NCI-H748 treated with DMSO at 0.1 percent for 48 hours (cell line): ENCODE measurements at places on chromosomes 12 and 14.

DNA sequence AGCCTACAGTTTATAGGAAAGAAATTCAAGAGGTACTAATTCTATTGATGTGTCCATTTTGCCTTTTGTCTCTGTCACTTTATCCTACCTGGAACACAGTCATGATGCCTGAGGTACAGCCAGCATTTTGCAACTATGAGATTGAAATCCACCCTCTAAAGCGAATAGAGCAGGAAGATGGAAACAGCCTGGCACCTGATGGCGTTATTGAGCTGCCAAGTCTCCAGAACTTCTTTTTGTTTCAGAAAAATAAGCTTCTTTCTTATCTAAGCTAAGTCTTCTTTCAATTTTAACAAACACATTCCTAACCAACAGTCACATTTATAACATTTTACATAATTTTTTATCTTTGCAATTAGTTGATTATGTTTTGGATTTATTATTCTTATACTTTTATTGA lies 182.1 kb downstream of the PAWR start:
- no peak for DNase-seq

DNA sequence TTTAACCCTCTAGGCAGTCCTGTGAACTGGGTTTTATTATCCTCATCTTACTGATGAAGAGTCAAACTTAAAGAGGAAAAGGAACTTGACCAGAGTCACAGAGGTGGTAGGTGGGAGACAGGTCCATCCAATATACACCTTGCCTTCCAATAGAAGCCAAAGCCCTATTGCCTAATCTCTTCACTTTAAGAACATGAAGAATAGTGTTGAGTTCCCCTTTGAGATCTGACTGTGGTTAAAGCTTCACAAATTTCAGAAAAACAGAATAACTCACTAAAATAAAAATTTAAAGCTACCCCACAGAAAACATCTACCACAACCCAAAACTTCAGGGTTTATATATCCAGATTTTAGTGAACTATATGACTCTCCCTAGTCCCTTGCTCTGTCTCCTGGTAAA lies 115.4 kb downstream of the ETV6 start:
- DNase-seq, result no peak

- no peak for DNase-seq
Measured at GRCh38 chr14:25358330-25358729, 308.4 kb upstream of the STXBP6 start.

DNA sequence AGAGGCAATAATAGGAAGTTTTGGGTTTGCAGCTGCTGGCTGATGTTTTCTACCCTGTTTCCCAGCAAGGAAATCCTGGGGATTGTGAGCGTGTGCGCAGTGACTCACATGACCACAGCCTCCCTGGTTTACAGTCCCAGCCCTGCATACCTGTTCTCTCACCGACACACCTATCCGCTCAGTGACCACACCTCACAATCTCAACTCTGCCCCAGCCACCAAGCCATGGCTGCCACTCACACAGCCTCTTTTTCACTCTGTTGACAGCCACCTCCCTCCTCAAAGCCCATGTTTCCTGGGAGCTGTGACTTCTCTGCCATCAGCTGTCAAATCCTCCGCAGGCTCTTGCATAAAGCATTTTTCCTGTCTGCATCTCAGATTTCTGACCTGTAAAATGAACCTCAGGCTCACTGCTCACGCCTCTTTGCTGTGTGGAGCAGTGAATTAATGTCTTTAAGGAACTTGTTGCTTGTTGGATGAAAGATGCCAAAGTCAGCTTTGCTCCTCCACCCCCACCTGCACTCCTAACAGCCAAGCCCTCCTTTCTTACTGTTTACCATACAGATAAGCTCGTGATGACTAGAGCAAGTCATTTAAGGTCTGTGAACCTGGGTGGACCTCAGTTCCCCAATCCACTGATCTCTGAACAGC lies 43.5 kb downstream of the B4GALNT3 start:
- DNase-seq, result no peak

- no peak for DNase-seq
Measured at GRCh38 chr12:103965255-103965589, 450 bp upstream of the TDG start.

DNA sequence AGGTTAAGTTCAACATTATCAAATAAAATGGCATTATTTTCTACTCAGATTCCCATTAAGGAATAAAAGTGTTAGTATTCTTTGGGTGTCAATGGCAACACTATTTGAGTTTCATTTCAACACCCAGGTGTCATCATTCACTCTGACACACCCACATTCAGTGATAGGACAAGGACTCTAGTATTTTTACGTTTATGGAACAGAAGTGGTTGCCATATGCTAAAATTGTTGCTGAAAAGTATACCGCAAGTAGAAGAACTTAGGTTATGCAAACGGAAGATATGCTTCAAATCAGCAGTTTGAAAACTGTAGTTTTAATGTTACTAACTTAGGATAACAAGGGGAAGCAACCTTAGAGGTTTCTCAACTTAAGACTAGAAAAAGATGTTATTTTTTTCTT lies 20.0 kb upstream of the SGPP1 start:
- no peak for DNase-seq

DNA sequence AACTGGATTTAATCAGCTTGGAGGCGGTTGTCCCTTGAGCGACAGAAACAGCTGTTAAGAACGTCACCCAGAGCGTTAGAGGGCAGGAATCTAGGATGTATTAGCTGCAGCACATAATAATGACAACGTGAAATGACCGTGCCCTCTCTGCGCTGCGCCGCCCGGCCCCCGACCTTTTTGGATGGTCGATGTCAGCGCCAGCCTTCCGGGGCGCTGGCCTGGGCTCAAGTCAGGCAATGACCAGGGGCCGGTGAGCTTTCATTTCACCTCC lies 427 bp upstream of the TMEM120B start:
- DNase-seq, result no peak

- DNase-seq, result no peak
Measured at GRCh38 chr12:92943482-92944250, 14.6 kb upstream of the EEA1 start.

DNA sequence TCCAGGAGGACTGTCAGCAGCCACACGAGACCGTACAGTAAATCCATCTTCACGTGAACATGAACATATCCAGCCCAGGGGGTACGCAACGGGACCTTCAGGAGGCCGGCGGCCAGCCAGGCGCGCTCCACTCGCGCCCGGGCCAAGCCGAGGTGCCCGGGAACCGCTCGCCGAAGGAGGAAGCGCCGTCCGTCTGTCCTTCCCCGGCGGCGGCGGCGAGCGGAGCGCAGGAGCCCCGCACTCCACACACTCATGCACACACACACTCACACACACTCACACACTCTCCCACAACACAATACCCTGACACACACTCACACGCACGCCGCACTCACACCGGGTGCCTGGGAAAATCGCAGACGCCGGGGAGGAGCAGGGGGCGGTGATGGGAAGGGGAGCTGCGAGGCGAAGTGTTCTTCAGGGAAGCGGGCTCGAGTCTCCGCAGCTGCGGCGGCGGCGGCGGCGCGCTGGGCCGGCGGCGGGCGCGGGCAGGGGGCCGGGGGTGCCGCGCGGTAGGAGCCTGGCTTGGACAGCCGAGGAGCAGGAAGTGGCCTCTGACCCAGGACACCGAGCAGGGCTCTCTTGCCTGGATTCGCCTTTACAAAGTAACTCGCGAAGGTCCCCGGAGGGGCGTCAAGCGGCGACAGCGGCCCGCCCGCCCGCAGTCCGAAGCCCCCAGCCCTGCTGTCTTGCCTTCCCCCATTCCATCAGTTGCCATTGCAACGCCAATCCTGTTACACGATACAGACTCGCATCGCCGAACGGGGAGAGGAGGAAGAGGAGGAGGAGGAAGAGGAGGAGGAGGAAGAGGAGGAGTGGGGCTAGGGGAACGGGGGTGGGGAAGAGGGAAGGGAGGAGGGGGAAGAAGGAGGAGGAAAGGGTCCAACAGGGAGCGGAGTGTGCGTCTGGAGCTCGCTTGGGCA lies 601 bp downstream of the MDGA2 start:
- DNase-seq, result no peak

DNA sequence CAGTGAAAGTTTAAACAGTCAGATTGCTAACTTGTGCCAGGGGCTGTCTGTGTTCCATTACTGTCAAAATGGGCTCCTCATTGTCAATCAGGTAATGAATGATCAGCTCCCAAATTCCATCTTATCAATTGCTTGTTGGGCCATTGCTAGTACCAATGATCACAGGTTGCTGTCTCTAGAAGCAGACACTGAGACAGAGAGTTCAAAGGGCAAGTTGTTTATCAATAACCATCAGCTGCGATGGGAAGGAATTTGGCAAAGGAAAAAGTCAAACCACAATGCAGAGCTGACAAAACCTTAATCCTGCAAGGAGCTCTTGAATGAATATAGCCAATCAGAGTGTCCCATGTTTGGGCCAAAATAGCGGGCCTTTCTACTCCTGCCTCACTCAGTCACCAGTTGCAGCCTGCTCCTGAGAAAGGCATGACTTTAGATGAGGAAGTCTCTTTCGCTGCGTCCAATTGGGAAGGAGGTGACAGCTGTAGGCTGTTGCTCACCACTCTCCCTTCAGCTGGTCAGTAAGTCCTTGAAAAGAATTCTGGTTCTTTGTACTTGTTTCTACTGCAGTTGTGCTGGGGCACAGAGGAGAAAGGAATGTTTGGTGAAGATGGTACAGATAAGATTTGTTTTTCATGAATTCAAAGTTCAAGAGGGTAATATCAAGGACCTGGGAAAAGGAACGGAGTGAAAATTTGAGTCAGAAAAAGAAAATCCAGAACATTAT lies 179.2 kb upstream of the PDE3A start:
- DNase-seq, result no peak

- no peak for DNase-seq
Measured at GRCh38 chr12:75684678-75685616, 173.5 kb upstream of the KRR1 start.

- DNase-seq, result no peak
Measured at GRCh38 chr12:39623919-39624318, 4.3 kb upstream of the ABCD2 start.

GRCh38 chr12:16515666-16516065 lies 90.3 kb downstream of the LMO3 start:
- no peak for DNase-seq

DNA sequence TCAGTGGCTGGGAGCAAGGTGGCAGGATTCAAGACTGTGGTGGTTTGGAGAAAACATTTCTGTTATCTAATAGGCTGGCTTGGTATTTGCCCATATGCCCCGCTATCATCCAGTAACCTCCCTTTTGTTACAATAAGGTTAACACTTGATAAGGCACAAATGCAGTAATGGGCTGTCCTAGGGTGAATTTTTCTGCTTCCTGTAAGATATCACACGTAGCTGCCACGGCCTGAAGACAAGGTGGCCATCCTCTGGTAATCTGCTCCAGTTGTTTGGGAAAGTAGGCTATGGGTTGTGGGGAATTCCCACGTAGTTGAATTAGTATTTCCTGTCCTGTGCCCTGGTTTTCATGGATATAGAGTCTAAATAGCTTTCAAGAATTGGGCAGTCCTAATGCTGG lies 23.1 kb downstream of the ANG start:
- DNase-seq, result no peak

DNA sequence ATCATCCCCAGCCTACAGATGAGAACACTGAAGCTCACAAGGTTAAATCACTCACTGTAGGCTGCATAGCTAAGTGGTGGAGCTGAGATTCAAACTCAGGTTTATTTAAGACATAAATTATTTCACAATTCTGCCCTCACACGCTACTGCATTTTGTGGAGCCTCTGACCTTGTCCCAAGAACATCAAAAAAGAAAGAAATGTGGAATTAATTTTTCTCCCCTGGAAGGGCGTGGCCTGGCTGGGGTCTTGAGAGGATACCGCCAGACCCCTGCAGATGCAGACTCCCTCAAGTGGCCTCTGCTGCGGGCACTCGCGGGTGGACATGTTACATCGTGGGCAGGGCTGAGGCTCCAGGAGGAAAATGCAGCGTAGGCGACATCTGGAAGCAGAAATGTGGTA lies 40.6 kb downstream of the LTBP2 start:
- DNase-seq, result no peak

- DNase-seq, result no peak
Measured at GRCh38 chr14:63487724-63488123, 55.5 kb downstream of the PPP2R5E start.

- DNase-seq, result no peak
Measured at GRCh38 chr14:24900269-24901100, 149.5 kb downstream of the STXBP6 start.

GRCh38 chr14:90559811-90560492 lies 163.1 kb downstream of the CALM1 start:
- DNase-seq, result no peak

DNA sequence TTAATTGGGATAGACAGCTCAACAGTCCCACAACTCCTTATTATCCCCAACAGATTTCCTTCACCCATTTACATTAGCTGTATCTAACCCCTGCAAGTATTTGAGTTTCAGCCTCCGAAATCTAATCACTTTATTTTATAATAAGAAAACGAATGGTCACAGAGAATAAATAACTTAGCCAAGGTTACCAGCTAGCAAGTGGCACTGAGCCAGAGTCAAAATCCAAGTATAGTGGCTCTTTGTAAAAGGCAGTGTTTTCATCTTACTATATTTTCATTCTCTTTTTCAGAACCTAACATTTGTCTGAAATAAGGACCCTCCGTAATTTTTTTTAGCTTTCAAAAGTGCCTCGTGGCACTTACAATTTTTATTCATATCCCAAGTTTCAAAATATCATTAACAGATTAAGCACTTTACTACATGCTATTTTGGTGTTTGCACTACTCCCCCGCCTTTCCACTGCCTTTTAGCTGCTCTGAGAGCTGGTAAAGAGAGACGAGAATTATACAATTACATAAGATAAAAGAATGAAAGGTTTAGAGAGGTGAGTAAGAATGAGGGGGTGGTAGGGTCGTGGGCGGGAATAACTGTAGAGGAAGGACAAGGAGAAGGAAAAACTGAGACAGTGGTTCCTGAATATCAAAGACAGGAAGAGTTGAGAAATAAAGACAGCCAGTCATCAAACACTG lies 3.7 kb upstream of the USP15 start:
- no peak for DNase-seq

GRCh38 chr14:74459289-74459946 lies 33.4 kb upstream of the SYNDIG1L start:
- no peak for DNase-seq

- DNase-seq, result no peak
Measured at GRCh38 chr12:7555752-7556151, 52.2 kb upstream of the CD163 start.

DNA sequence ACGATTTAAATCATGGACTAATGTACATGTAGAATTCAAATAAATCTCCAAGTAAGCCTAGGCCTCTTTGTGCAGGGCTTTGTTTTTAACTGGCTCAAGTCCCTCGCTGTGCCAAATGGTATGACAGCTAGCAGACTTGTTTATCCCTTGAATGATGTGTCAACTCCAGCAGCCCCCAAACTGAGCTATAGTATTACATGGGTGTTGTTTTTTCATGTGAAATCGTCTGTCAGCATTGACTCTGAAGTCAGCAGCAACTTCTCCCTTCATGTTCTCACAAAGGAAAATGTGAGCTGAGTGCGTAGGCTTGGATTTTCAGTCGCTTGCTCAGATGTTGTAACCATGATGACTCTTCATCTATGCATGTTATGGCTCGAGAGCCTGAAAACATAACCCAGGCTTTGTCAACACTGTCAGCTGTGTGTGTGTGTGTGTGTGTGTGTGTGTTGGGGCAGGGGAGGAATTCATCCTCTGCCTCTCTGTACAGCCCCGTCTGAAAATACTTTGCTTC lies 73.3 kb downstream of the PTHLH start:
- DNase-seq, result no peak

GRCh38 chr12:30813525-30814294 lies 59.0 kb upstream of the CAPRIN2 start:
- no peak for DNase-seq

- no peak for DNase-seq
Measured at GRCh38 chr12:89040146-89040964, 311.9 kb downstream of the DUSP6 start.
